ENCODE measurements at places on chromosomes 7 and 10. TPM values are rescaled to one million over a fixed set of nuclear protein-coding genes. Genes with fewer than 3 reads are reported as not detected.

- no peak for DNase-seq
These were observed 64.6 kb upstream of the STEAP1B start for GRCh38 chr7:22564511-22565045.

GRCh38 chr10:98047009-98047741, 16.8 kb upstream of the CRTAC1 start:
- DNase-seq: no peak

DNA sequence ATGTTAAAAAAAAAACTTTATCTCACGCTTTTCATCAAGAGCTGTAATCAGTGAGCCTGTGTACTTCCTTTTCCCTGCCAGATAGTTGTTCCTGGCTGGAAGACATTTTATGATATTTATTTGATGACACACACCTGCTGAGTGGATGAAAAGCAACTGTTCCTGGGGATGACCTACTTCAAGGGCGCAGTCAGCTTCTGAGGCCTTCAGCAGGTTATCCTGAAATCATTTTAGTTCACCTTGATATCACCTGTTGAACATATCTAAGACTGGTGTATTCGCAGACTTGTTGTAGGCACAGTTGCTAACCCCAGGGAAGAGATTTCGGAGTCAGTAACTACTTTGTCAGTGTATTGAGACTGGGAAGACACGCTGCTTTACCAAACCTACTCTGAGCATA, 234.5 kb upstream of the TCF7L2 start:
- no peak for DNase-seq

- DNase-seq: no peak
These were observed 705.5 kb downstream of the IPMK start for GRCh38 chr10:57562211-57562610.

- no peak for DNase-seq
These were observed 527.6 kb downstream of the PHTF2 start for GRCh38 chr7:78326189-78326588.

GRCh38 chr7:135320268-135320667, 86.6 kb downstream of the STRA8 start:
- no peak for DNase-seq

DNA sequence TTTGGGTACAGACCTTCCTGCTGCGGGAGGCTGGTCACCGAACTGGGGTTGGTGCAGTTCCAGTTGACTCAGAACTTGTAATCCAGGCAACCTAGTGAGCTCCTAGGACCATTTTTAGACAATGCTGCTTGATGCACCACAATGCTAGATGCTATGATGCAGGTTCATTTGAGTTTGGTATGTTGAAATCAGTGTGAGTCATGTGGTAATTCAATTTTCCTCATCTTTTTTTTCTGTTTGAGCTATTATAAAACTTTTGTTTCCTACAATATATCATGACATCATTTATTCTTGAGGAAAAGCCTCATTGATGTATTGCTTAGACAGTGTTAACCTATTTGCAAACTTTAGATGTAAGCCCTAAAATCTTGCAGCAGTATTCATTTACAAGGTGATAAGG, 40.9 kb upstream of the MTPN start:
- DNase-seq: no peak

DNA sequence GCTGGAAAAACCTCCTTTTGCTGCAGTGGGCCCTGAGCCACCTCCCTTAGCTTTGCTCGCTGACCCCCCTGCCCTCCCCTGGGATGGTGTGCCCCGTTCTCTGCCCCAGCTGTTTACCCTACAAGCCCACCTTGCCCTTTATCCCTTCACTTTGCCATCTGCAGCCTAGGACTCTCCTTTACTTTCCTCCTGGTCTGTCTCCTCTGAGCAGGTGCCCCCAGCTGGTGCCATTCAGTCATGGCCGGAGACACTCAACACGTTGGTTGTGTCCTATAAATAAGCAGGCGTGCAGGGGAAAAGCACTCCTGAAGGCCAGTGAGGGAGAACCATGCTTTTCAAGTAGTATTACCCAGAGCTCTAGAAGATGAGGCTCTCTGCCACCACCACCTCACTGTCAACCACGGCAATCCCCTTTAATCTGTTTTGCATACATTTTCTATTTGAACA, 6.1 kb downstream of the RASSF4 start:
- no peak for DNase-seq

DNA sequence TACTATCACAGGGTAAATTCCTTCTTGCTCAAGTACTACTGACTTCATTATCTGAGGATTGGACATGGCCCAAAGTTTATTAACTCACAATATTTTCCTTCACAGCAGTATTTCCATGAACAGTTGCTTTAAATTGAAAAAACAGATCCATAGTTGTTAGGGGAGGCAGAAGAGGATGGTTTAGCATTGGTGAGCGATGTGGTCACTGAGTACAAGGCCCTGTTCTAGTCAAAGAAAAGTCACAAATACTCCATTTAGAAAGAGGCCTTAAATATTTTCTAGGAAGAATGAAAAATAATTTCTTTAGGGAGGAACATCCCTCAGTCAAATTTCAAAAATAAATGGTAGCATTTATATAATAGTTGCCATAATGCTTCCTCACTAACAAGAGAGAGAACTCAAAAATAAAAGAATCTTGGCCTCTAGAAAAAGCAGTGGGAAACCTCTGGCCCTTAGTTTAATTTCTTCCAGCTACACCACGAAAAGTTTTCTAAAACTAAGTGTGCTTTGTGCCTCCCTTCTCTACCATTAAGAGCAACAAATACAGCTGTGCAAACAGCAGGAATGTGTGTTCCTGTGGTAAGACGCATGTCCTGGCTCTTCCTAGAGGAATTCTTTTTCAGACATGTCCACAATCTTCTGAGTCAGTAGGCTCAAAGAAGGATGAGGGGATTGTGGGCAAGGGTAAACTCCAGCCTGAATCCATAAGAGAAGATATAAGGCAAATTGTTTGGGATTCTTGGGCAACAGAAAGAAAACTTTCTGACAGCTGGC, 105.7 kb downstream of the HOXA1 start:
- DNase-seq: no peak

- no peak for DNase-seq
These were observed 471.0 kb downstream of the GFRA1 start for GRCh38 chr10:115801992-115802391.

GRCh38 chr7:106108991-106109390, 3.1 kb downstream of the SYPL1 start:
- DNase-seq: no peak

GRCh38 chr7:77393954-77394353, 22.2 kb downstream of the GSAP start:
- no peak for DNase-seq

GRCh38 chr7:106116161-106116704, 4.1 kb upstream of the SYPL1 start:
- no peak for DNase-seq

DNA sequence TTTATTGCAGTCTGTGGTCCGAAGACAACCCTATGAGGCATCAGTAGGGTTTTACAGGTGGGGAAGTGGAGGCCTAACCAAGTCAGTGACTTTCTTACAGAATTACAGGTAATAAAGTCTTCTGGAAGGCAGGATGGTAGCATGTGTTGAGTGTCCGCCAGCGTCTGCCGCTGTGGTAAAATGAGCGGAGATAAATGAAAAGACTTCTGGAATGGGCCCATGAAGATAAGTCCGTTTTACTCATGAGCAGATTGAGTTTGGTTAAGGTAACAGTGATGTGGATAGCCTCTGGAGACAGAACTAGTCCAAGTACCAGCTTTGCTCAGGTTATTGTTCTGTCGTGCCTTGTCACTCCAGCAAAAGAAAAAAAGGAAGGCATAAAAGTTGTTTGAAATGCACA, 966 bp downstream of the FBH1 start:
- no peak for DNase-seq

- no peak for DNase-seq
These were observed 106.3 kb downstream of the ATXN7L1 start for GRCh38 chr7:105769901-105770628.

- no peak for DNase-seq
These were observed 77.1 kb downstream of the DNAJC1 start for GRCh38 chr10:21926358-21926925.

DNA sequence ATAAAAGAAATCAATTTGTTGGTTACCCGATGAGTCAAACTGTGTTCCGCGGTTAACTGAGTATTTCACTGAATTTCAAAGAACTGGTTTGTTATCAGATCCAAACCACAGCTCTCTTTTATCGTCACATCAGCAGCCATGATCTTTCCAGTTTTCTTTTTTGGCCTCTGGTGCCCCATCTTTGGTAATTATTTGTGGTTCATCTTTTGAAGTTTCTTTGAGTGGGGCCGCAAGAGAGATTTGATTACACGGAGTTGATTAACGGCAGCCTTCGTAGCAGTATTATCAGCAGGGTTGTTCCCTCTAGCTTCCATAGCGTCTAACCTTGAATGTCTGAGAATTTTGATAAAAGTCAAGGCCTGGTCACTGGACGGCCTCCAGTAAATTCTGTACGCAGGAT, 154.9 kb upstream of the TNRC18 start:
- no peak for DNase-seq

DNA sequence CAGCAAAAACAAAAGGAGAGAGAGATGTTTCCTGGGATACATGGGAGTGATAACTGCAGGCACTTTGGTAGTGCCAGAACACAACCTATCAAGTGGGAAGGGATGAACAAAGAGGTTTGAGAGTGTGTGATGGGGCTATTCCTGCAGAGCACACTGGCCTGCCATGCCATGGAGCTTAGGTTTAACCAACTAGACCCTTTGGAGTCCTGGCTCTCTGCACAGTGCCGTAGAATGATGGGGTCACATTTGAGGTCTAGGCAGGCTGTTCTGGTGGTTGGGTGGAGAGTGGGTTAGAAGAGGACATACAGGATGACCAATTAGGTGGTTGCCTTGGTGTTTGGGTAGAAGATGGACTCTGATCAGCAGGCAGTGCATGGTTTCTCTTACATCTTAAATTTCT, 101.9 kb upstream of the HABP2 start:
- no peak for DNase-seq

- no peak for DNase-seq
These were observed 75.8 kb downstream of the C1GALT1 start for GRCh38 chr7:7257899-7258692.

GRCh38 chr7:138869353-138869752, 71.4 kb upstream of the ATP6V0A4 start:
- no peak for DNase-seq

DNA sequence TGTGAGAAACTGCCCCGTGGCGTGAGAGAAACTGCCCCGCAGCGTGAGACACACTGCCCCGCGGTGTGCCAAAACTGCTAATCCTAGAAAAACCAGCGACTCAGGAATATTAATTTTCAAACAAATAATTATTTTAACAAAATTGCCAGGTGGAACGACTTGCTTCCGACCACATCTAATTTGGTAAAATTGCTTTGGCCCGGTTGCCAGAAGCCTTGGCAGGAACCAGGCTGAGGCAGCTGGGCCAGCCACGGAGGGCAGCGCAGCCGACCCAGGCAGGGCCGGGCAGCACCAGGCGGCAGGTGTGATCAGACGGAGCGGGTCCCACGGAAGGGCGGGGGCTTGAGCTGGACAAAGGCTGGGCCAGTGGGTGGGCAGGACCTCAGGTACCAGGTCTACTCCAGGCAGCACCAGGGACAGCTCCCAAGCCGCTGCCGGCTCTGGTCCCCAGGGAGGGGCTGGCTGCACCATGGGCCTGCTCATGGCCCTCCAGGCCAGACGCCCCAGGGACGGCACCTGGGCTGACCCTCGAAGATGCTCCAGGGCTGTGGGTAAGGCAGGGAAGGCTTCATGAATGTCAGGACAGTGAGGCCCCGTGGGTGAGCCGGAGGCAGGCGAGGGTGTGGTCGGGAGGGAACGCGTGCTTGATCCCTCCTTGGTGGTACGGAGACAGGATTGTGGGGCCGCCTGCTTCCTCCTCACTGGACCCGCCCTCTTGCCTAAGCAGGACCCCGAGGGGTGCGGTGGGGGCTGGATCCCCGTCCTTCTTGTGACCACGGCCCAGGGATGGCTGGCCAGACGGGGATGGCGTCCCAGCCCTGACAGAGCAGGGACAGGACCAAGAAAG, 7.7 kb upstream of the ADGRA1 start:
- no peak for DNase-seq

GRCh38 chr10:4240608-4241197, 455.7 kb upstream of the KLF6 start:
- DNase-seq: no peak

- DNase-seq: no peak
These were observed 60.0 kb upstream of the ORC5 start for GRCh38 chr7:104267701-104268368.

DNA sequence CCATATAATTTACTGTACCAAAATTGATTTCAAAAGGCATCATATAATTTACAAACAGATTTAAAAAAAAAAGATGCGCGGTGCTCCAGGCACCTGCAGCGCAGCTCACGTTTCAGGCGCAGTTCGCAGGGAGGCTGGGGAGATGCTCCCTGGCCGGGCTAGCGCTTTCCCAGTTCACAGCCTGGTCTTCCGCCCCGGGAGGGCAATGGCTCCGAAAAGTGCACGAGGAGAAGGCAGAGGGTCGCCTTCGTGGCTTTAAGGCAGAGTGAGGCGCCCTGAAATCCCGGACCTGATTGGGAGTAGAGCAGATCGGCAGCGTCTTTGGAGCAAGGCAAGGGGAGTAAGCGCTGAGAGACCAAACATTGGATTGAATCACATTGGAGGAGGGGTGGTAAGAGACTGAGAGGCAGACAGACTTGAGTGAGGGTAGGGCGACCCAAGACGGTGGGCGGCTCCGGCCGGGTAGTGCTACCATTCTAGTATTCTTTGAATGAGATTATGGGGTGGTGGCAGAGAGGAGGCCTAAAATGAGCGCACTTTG, 1.5 kb downstream of the NEUROG3 start:
- no peak for DNase-seq

- no peak for DNase-seq
These were observed 162.8 kb downstream of the USP6NL start for GRCh38 chr10:11448545-11449244.

- DNase-seq: no peak
These were observed at the start of gene DMBT1 for GRCh38 chr10:122560279-122560804. Gene DMBT1 (plus strand): TSS chr10:122560754. CDS start chr10:122560771, 17 bp downstream.

DNA sequence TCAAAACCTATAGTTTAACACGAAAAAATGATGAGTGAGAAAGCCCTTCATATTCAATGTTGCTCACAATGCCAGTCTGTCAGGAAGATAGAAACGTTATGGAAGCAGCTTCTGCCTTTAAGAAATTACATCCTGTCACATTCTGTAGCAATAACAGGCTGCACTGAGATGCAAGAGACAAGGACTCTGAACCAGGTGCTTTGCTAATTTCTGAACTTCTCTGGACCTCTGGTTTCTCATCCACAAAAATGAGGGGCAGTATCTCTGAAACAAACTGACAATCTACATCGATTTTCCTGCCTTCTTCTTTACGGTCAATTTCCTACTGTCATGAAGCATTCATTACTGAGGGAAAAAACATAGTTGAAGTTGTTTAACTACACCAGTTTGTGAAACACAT, 234.0 kb downstream of the SNX13 start:
- DNase-seq: no peak

The PHTF2 gene
- 31.1 TPM for total RNA-seq

The SFTPA2 gene
- total RNA-seq: not detected

The RPEL1 gene
- total RNA-seq: not detected

The DRGX gene
- total RNA-seq: not detected

The CNPY4 gene
- total RNA-seq: 20.9 TPM

The NPY gene
- total RNA-seq: not detected

The BICC1 gene
- total RNA-seq: 0.10 TPM

The KLLN gene
- total RNA-seq: 0.16 TPM

The USP54 gene
- 6.2 TPM for total RNA-seq

The PDK4 gene
- not detected for total RNA-seq

The RAMP3 gene
- not detected for total RNA-seq

The CALCR gene
- total RNA-seq: not detected
